Fibroblast of lung (primary cell): ENCODE measurements at places on chromosomes 4 and X.

GRCh38 chrX:19682712-19683331 lies 167.5 kb upstream of the MAP3K15 start:
- peak; percentile 95 for DNase-seq

DNA sequence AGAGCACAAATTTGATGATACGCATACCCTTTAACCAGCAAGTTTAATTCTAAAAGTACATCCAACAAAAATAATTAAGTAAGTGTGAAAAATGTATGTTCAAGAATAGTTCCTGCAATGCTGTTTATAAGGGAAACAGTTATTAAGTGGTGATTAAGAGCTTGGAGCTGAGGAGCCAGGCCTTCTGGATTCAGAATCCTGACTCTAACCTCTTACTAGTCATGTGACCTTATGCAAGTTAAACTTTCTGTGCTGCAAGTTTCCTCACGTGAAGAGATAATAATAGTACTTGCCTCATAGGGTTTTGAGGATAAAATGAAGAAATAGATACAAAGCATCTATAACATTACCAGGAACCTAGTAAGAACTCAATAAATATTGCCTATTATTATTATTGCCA lies 77.7 kb downstream of the FAM13A start:
- peak; percentile 50 for DNase-seq

DNA sequence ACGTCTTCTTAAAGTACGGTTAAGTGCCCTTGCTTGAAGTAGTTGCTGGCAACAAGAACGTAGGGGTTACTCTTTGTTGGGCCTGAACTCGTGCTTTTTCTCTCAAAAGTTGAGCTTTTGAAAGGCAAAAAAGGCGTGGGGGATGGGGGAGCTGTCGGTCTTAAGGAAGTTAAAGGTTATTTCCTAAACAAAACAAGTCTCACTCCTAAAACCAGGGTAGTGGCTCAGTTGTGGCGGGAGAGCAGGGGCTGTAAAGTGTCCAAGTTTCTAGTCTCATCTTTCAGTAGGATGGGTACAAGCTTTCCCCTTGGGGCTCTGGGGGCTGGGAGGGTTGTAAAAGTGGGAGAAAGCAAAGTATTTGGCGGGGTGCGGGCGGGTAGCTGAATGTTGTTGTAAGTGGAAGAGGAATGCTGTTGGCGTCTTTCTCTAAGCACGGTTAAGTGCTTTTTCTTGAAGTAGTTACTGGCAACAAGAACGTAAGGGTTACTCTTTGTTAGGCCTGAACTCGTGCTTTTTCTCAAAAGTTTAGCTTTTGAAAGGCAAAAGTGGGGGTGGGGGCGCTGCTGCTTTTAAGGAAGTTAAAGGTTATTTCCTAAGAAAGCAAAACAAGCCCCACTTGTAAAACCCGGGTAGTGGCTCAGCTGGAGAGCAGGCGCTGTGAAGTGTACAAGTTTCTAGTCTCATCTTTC lies 904 bp upstream of the WDR1 start:
- DNase-seq = peak; percentile 67

DNA sequence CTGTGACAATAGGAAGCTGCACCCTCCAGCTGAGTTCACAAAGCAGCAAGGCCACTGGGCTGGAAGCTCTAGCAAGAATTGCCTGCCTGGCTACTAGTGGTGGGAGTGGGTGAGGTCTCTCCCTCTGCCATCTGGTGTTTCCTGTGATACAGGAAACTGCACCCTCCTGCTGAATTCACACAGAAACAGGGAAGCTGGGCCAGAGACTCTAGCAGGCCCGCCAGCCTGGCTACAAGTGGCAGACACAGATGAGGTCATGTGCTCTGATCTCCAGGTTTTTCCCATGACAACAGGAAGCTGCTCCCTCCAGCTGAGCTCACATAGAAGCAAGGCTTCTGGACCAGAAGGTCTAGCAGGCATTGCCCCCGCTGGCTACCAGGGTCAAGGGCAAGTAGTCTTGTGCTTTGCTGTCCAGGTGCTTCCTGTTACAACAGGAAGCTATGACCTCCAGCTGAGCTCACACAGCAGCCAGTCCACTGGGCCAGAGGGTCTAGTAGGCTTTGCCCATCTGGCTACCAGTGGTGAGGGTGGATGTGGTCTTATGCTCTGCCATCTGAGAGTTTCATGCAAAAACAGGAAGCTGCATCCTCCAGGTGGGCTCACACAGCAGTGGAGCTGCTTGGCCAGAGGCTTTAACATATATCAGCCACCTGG lies 41.5 kb upstream of the ZXDA start:
- no peak for DNase-seq

- DNase-seq = no peak
These were observed 56.7 kb upstream of the HGFAC start for GRCh38 chr4:3384771-3385710.

DNA sequence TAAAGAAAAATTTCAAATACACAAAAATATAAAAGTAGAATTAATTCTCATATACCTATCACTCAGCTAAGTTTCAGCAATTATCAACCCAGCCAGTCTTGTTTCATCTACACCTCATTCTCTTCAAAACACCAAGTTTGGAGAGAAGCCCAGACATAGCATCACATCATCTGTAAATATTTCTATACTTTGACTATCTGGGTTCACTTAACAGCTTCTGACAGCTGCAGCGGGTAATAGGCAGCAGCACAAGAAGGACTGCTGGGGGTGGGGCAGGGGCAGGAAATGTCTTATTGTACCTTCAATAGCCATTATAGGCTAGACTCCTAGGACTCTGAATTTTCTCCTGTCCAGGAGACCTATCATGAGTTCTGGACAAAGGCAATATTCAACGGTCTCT lies 54.1 kb downstream of the PHF8 start:
- DNase-seq = peak; percentile 31

DNA sequence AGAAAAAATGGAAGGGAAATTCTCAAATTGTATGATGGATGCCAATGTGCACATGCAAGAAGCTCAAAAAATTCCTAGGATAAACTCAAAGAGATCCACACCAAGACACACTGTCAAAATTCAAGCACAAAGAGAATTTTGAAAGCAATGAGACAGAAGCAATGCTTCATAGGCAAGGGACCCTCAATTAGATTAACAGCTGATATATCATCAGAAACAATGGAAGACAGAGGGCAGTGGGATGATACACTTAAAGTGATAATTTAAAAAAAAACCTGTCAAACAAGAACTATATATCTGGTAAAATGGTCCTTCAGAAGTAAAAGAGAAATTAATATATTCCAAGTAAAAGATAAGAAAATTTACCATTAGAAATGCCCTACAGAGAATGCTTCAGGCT lies 306.3 kb upstream of the PCDH7 start:
- DNase-seq = no peak

- no peak for DNase-seq
These were observed 38.9 kb upstream of the CFAP47 start for GRCh38 chrX:35880601-35881000.

DNA sequence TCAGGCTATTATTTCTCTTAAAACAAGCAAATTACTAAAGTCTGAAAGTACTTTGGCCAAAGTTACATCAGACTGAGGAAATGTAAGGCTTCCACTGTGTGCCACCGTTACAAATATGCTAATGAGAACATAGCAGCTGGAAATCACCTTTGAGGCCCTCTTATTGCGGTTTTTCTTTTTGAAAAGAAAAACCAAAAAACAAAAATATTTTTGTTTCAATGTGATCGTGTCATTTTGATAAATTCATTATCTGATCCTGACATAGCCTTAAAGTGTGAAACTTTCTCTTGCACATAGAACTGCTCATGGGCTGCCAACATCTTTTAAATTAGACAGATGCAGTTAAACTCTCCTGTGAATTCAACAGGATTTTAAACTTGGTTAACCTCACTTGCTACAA lies 2.8 kb upstream of the TIFA start:
- DNase-seq = no peak

DNA sequence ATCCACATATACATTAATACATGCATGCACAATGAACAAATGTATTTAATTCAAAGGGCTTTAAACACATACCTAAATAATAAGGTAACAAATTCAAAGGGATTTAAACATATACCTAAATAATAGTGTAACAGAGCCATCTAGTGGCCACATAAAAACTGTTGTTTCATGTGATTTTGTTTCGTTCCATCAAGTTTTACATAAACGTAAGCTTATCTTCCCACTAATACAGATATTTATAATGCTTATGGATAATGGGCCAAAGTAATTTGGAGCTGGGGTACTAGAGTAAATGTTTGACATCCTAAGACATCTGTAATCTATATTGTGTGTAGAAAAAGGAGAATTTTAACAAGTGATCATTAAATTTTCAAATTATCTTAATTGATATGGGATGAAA lies 82.3 kb downstream of the PRSS12 start:
- DNase-seq = peak; percentile 79

DNA sequence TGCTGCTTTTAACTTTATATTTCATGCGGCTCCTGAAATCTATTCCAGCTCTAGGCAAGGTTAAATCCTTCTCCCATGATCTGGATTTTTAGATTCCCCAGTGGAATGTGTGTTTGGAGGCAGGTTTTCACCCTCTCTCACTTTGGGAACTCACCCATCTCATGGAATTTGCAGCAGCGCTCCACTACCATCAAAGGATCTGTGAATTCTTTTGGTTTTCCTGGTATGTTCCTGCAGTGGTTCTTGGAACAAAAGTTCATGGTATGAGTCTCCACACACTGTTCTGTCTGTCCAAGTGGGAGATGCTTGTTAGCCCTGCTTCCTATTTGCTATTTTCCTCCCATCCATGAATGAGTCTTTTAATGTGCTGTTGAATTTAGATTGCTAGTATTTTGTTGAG lies 14.0 kb downstream of the APOOL start:
- DNase-seq = peak; percentile 77

DNA sequence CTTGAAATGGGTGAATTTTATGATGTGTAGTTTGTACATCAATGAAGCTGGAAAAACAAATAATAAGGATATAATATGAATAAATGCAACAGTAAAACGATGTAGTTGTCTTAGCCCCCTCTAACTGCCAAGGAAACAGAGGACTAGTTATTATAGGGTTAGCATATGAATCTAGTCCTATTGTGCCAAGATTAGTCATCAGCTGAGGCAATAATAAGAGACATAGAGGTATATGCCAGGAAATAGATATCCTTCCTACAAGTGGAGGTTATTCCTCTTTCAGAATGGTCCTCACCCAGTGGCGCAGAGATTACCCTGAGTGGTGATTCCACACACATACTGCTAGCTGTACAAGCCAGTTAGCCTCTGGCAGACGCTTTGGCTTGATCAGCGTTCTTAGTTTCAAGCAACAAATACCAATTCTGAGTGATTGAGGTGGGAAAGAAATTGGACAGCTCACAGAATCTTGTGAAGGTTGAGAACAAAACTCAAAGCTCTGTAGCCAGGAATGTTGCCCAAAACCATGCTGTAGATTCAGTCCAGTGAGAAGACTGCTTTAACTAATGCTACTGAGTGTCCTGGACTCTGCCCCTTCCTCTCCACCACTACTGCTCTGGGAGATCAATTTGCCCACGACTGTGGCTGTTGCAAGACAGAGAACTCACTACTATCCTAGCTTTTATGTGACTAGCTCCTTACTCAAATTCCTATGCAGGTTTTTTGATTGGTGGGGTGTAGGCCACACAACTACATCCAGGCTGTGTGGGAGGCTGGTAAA lies 27.0 kb upstream of the ZNF280C start:
- no peak for DNase-seq

GRCh38 chrX:73850124-73851013 lies 287.4 kb downstream of the CHIC1 start:
- peak; percentile 9 for DNase-seq

DNA sequence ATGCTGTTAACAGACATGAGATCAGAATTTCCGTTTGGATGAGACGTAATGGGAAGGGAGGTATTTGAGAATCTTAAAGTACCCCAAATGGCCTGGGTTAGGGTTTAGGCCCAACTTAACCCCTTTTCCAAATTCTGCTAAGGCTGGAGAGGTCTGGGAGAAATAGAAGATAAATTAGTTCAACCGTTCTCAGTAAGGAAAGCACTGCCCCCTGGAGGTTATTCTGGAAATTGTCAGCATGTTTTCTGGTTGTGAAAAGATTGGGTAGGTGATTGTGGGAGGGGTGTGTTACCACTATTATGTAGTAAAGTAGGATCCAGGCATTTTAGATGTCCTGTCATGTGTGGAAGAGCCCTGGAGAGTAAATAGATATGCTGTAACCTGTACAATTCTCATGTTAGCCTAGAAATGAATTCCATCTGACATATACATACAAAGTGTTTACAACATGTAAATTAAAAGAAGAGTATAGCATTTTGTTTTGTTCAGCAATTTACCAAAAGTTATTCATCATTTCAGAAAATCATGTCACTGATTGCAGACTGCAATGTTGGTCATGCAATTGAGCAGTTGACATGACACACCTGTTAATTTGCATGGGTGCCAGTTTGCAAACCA lies 26.8 kb upstream of the GRXCR1 start:
- peak; percentile 62 for DNase-seq

DNA sequence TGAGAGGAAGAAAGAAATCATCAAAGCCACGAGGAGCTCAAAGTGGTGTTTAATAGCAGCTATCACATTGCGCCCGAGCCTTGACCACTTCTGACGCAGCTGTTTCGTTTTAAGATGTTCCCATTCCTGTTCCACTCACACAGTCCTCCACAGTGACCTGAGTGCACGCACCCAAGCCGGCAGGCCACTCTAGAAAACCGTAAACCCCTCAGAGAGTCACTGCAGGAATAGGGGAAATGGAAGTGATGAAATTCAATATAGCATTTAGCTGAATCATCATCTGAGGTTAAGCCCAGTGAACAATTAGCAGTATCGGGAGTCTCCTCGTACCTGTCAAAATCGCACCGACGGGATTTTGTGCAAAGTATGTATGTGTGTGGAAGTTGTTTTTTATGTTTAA lies 17.9 kb upstream of the HAND2 start:
- DNase-seq = no peak

DNA sequence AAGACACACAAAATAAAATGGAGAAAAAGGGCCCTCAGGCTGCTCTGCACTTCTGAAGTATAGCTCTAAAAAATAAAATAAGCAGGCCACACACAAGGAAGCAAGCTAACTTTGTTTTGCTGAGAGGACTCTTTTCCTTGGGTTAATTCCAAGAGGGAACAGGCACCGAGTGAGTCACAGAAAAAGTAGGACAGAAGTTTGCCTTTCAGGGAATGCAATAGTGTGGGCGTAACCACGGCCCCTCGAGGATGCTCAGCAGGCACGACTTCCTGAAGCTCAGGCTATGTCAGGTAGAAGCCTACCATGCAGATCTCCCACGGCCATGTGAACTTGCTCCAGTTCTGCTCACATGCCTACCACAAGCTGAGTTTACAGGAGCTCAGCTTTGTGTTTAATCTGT lies 22.1 kb downstream of the PPP1R2C start:
- DNase-seq = peak; percentile 67

DNA sequence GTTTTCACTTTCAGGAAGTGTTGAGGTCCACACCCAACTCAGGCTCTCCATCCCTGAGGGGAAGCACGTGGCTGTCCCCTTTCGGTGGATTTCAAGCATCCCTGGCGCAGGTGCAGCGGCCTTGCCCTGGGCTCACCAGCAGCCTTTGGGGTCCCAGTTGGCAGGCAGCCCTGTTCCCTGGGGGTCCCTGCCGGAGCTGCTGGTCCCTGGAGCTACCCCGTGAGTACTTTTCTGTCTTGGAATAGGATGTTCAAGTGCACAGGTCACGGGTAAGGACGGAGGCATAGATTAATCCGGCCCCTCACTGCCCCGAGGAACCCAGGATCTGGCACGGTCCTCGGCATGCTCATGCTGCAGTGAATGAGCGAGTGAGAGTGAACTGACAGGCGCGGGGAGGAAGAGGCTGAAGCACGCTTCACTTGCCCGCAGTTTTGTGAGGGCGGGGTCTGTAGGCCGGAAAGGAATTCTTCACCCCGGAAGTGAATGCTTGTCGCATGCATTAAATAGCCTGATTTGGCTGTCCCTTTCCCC lies 117.2 kb upstream of the FAT1 start:
- DNase-seq = no peak

GRCh38 chrX:15497865-15498264 lies 2.7 kb upstream of the BMX start:
- peak; percentile 18 for DNase-seq

- no peak for DNase-seq
These were observed 430.3 kb upstream of the MAOA start for GRCh38 chrX:43225626-43226328.
